Cortex of kidney (tissue), 1 donor: ENCODE measurements at places on chromosomes 1 and 21.

DNA sequence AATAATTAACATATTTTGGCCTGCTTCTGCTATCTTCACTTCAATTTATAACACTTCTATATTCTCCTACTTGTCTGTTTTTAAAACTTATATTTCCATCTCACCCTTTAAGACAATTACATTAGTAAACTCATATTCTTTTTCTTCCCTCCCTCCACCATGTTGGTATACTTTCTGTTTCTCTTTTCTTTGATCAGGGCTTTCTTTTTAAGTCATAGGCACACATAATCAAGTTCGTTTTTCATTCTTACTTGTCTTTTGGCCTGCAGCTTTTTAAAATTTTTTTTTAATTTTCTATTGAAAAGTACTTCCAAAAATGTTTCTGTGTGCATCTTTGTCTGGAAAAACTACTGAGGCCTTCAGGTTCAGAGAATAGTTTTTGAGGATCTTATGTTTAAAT, 2.3 kb downstream of the PYHIN1 start:
- DNase-seq = no peak

DNA sequence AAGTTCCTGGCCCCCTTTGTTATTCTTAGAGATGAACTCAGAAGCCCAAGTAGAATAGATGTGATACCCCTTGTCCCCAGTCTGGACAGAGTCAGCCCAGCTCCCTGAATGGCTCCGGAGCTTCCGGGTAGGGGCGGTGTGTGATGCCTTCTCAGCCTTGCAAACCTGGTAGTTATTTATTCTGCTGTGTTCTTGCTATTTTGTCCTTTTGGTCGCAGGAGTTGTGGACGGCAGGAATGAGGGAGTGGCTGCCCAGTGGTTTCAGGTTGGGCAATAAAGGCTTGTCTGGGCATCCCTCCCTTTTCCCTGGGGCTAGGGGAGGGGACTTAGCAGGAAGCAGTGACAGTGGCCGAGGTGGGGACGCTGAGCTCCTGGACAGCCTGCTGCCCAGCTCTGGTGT, 2.8 kb downstream of the PTPRU start:
- DNase-seq = no peak

DNA sequence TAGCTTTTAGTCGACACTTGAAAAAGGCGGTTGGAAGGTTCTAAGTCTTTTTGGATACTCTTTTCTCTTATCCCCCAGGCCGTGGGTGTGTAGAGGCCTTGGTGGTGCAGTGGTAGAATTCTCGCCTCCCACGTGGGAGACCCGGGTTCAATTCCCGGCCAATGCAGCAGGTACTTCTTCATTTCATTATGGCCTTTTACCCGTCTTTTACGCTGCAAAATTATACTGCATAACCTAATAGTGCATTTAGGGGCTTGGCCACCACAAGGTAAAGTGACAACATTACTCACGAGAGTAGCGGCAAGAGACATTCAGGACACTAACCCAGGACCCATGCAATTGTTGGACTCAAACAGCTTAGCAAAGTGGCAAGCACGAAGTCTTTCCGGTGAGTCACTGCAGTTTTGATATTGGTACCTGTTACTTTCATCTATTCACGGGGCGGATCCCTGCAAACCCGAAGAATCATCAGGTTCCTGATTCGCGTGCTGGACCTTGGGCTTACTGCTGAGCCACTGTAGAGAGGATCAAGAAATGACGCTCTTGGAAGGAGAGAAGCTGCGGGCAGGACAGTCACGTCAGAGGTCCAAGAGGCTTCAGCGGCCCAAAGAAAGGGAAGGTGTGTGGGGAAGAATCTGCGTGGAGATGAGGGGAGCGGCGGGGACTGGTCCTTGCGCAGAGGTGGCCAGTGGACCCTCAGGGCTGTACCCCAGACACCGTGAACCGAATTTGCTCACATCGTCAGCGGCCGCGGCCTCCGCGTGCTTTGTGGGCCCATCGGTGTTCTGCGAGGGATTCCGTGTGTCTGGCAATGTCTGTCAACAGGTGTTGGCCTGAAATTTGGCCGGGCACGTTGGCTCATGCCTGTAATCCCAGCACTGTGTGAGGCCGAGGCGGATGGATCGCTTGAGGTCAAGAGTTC, 12.9 kb upstream of the RNU1-4 start:
- no peak for DNase-seq

DNA sequence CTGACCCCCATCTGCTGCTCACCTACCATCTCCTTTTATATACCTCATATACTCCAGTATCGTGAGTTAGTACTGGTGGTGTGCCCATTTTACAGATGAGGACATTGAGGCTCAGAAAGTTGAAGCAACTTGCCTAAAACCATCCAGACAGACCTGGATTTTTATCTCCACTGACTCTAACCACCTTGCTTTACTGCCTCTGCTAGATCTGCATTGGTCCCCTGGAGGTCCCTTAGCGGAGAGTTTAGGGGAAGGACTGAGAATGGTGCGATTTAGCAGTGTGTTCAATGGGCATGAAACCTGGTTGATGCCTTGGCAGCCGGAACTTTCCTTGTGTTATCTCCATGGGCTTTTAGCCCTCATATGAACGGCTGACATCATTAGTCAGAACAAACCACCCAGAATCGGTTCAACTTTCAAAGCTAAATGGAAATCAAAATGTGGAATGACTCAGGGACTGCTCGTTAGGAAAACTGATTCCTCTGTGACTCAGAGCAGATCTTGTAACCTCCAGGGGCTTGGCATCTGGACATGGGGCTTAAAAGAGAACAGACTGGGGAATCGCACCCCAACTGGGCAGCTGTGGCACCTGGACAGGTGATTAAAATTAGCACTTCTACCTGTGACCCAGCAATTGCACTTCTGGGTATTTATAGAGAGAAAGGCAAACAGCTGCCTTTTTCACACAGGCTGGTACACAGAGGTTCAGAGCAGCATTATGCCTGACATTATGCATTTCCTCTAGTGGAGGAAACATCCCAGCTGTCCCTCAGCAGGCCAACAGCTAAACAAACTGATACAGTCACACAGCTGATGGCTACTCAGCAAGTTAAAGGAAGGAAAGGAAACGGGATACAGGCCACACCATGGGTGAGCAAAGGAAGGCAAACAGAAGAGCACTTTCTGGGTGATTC, 25.3 kb downstream of the TMEM51 start:
- no peak for DNase-seq

DNA sequence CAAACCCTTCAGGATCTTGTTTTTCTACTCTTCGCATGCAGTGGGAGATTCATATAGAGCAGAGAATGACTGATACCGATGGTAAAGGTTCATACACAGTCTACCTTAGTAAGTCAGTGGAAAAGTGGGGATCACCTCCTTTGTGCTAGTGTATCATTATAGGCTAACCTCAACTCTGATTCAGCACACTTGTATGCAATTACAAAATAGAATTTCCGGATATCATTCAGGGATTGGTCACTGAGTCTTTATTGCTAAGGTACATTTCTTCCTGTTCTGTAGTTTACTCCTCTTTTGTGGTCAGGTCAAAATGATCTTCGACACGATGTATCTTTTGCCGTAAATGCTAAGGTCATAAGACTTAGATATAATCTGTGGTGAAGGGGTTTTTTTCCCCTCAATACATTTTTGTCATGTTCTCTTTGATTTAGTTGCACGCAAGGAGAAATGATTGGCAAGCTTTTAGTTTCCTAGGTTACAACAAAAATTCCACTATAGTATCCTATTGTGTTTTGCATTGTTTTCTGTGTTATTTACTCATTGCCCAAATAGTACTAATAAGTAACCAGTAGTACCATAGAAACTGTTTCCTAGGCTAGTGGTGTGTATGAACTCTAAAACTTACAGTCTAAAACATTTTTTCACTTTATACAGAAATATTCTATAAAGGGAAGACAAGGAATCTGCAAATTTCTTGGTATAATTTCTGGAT, 35.7 kb upstream of the PLA2G4A start:
- DNase-seq = no peak

DNA sequence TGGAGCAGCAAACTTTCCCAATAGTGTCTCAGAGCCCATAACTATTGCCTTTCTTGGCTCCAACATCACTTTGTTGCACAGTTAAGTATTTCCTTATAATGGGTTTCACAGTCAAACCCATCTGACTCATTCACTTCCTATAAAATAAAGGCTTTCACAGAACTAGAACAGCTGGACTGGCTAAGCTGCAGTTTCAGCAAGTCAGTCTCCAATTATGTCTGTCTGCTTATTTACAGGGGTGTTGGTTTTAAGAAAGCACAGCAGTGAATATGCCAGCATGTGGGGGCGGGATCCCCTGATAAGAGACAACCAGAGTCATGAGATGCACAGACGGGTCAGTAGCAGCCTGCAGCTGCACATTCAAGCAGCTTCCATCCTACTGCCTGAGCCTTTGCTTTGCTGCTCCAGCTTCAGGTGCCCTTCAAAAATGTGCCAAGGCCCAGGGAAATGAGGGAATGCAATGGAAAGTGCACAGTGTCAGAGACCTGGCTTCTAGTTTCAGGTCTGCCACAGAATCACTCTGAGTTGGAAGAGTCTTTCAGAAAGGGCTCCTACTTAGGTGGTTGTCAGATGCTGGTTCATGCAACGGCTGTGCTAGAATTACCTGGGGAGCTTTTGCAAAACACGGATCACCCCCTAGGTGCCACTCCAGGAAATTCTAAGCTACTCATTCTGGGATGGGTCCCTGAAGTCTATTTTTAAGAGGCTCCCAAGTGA, 24.8 kb downstream of the RNF19B start:
- no peak for DNase-seq

- DNase-seq = no peak
Measured at GRCh38 chr1:26350701-26351589, 3.0 kb downstream of the CRYBG2 start.

DNA sequence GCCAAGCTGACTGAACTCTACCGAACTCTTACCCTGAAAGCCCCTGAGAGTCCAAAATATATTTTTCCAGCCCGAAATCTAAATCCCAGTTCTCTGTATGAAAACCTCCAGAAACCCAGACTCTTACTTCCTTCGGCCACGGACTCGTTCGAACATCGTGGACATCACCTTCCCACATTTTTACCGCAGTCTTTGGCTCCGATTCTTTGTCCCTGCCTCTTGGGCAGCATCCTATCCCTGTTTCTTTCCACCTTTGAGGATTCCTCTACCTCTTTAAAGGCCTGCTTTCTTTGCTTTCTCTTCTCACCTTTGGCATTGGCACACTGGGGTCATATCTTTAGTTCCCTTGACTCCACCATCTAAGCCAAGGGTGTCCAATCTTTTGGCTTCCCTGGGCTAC, 932 bp upstream of the USP24 start:
- no peak for DNase-seq

DNA sequence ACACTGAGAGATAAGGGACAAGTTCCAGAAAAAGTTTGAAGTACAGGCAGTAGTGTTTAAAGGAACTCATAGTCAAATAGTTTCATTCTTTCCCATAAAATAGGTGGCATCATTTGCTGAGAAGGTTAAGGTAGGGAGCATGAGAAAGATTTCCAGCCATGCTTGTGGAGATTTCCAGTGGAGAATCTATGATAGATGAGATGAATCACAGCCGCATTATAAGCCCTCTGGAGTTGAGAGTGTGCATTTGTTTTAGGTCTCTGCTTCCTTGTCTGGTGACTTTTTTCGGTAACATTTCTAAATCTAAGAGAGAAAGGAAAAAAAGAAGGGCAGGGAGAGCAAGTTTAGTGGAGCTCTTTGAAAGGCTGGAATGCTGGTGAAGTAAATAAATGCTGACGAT, 108.7 kb downstream of the DISP1 start:
- no peak for DNase-seq

DNA sequence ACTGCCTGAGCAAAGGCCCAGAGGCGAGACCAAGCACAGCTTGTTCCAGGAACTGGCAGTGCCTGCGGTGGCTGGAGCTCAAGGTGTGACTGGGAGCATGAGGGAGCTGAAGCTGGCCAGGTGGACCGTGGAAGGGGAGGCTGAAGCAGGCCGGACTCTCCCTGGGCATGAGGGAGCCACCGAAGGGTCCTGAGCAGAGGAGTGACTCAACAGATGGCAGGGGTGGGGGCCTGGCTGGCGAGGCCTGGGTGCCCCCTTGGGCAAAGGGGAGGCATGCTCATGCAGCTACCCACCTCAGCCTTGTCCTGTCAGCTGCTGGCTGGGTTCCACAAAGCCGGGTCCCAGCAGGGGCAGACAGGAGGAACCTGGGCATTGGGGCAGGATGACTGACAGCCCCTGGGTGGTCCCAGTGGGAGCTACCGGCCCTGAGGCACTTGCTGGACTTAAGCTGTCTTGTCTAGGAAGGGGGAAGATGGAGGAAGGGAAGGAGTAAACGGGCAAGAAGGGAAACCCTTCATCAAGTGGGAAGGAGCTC, 118.9 kb downstream of the LACTBL1 start:
- no peak for DNase-seq

- DNase-seq = no peak
Measured at GRCh38 chr21:44463724-44464123, 8.4 kb downstream of the LRRC3 start.

DNA sequence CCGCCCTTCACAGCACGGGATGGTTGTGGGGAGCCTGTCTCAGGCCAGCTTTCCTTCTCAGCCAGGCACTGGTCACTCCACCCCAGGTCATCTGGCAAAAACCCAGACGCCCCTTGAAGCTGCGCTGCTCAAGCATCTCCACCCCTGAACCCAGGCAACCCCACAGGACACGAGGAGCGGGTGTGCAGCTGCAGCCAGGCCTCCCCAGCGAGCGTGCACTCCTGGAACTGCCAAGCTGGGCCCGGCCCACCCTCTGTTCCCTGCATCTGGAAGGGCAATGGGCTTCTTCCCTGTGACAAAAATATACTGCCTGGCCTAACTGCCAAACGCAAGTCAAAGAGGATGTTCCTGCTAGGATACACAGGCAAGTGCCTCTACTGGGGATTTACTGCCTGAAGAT, 39.7 kb downstream of the SLC66A1 start:
- no peak for DNase-seq

GRCh38 chr1:240414237-240414636, 197.7 kb downstream of the GREM2 start:
- DNase-seq = no peak
